ENCODE measurements at places on chromosomes 11 and 22.

GRCh38 chr11:213111-213510 is 5.6 kb downstream of the RIC8A start:
- H3K27me3 ChIP-seq = no peaks in the 10 kb centered on the region
- H3K4me1 ChIP-seq = peaks cover 13% of the 10 kb centered on the region
- H3K4me3 ChIP-seq = no peak overlapping the region
- no peak overlapping the region for H3K27ac ChIP-seq

DNA sequence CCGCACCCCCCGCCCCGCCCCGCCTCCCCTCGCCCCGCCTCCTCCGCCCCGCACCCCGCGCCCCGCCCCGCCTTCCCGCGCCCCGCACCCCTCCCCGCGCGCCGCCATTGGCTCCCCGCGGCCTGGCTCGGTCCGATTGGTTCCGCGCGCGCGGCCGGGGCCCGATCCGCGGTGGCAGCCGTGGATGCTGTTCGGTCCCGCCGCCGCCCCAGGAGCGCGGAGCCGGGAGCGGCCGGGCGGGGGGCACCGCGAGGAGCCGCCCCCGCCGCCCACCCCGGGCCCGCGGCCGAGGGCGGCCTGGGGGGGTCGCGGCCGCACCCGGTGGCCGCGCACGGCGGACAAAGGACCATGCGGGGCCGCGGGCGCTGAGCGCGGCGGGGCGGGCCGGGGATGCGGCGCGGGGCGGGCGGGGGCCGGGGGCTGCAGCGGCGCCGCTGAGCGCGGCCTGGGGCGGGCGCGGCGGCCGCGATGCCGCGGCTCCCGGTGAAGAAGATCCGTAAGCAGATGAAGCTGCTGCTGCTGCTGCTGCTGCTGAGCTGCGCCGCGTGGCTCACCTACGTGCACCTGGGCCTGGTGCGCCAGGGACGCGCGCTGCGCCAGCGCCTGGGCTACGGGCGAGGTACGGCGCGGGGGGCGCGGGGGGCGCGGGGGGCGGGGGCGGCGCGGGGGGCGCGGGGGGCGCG is at the start of gene B4GALNT4:
Gene B4GALNT4, plus strand, starts transcription at position 164 of the 683 bp plus-strand sequence. Its CDS starts 305 bp downstream, at position 469.
- H3K27ac ChIP-seq = no peak within 1 kb of the TSS
- DNase-seq = peak; percentile 48
- peak within 1 kb of the TSS; percentile 10 for H3K4me3 ChIP-seq
- H3K27me3 ChIP-seq = no peaks in the 10 kb centered on the region

DNA sequence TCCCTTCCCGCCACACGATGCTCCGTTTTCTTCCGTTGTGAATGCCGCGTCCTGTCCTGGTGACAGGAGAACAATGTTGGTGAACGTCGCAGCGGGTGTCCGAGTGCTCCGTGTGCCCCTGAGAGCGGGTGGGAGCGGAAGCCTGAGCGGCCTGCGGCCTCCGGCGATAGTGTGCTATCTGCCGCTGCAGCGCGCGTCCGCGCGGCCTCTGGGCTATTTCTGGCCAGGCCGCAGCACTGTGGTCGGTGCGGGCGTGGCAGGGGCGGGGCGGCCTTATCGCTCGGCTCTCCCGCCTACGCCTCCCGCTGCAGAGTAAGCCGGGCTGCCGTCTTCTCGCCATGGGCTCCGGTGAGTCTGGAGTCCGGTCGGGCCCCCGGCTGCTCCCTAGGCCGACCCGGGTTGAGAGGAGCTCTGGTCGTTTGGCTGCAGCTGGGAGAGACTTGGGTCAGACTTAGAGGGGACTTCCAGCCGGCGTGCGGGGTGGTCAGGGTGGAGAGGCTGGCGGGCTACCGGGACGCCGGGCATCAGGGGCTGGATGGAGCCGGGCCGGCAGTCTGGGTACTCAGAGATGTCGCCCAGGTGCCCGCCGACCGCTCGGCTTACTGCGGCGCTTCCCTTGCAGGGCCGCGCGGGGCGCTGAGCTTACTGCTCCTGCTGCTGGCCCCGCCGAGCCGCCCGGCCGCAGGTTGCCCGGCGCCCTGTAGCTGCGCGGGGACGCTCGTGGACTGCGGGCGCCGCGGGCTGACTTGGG is at the start of gene GP1BB:
Gene GP1BB, plus strand, starts transcription at position 308 of the 751 bp plus-strand sequence. Its CDS starts 31 bp downstream, at position 339.
- DNase-seq = no peak
- no peaks in the 10 kb centered on the region for H3K27me3 ChIP-seq
- no peak within 1 kb of the TSS for H3K27ac ChIP-seq
- peaks cover 2% of the 10 kb centered on the region for H3K4me1 ChIP-seq
- peak within 1 kb of the TSS; percentile 7 for H3K4me3 ChIP-seq

DNA sequence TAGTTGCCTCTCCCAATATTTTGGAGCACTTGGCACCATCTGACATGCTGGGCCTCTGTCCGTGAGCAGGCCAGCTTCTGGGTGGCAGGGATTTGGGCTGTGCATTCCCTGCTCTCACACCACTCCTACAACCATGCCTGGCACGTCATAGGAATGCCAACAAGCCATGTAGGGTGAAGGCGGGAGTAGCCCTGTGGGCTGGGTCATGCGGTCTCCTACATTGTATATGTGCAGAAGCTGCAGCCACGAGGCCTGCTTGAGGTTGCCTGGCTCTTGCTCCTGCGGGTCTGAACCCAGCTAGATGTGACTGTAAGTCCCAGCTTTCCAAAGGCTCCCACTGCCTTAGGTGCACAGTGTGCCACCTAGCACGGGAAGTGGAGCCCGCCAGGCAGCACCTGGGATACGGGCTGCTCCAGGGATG is 14.5 kb downstream of the MYEOV start:
- no peak overlapping the region for H3K4me3 ChIP-seq
- H3K4me1 ChIP-seq = no peaks in the 10 kb centered on the region
- H3K27me3 ChIP-seq = no peaks in the 10 kb centered on the region
- no peaks in the 10 kb centered on the region for H3K36me3 ChIP-seq

DNA sequence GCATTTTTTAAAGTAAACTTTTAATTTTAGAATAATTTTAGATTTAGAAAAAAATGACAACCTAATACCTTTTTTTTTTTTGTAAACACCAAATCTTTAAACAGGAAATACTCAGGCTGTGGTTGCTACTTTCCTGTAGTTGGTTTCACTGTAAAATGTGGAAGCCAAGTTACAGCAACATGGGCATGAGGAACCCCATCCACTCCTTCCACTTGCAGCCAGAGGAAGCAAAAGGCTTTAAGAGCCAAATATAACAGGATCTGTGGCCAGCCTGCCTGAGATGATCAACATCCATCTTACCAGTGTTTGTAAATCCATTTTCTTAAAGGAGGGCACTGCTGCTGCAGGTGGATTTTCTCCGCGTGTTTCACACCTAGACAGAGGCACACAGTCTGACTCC is 66.2 kb downstream of the TNRC6B start:
- no peak overlapping the region for H3K27ac ChIP-seq
- H3K4me3 ChIP-seq = no peak overlapping the region
- no peaks in the 10 kb centered on the region for H3K36me3 ChIP-seq
- H3K27me3 ChIP-seq = no peaks in the 10 kb centered on the region
- no peaks in the 10 kb centered on the region for H3K4me1 ChIP-seq

- no peaks in the 10 kb centered on the region for H3K4me1 ChIP-seq
- no peaks in the 10 kb centered on the region for H3K36me3 ChIP-seq
- no peaks in the 10 kb centered on the region for H3K27me3 ChIP-seq
- DNase-seq = no peak
Observed at GRCh38 chr22:46165977-46166376, 15.7 kb downstream of the PPARA start.

GRCh38 chr11:121460941-121461514 is 8.3 kb upstream of the SORL1-AS1 start:
- H3K27me3 ChIP-seq = no peaks in the 10 kb centered on the region
- peak overlapping the region; percentile 55 for H3K27ac ChIP-seq
- no peaks in the 10 kb centered on the region for H3K36me3 ChIP-seq
- H3K4me1 ChIP-seq = peaks cover 6% of the 10 kb centered on the region
- H3K4me3 ChIP-seq = no peak overlapping the region

- H3K27me3 ChIP-seq = no peaks in the 10 kb centered on the region
- H3K36me3 ChIP-seq = no peaks in the 10 kb centered on the region
- no peak overlapping the region for H3K27ac ChIP-seq
- H3K4me3 ChIP-seq = no peak overlapping the region
- H3K4me1 ChIP-seq = no peaks in the 10 kb centered on the region
Observed at GRCh38 chr11:4181782-4182721, 87.5 kb downstream of the RRM1 start.

GRCh38 chr22:39226353-39226752 is 18.4 kb downstream of the PDGFB start:
- H3K27me3 ChIP-seq = no peaks in the 10 kb centered on the region
- H3K4me3 ChIP-seq = no peak overlapping the region
- no peak for DNase-seq
- H3K4me1 ChIP-seq = no peaks in the 10 kb centered on the region

- no peaks in the 10 kb centered on the region for H3K36me3 ChIP-seq
- no peaks in the 10 kb centered on the region for H3K4me1 ChIP-seq
- H3K27me3 ChIP-seq = no peaks in the 10 kb centered on the region
- H3K27ac ChIP-seq = no peak overlapping the region
- no peak for DNase-seq
Observed at GRCh38 chr22:44557064-44557748, 59.2 kb upstream of the RTL6 start.

GRCh38 chr11:15107730-15108515 is 6.8 kb upstream of the INSC start:
- no peaks in the 10 kb centered on the region for H3K27me3 ChIP-seq
- no peak overlapping the region for H3K27ac ChIP-seq
- no peak for DNase-seq
- H3K36me3 ChIP-seq = no peaks in the 10 kb centered on the region

GRCh38 chr11:46513934-46514342 is 79.9 kb downstream of the AMBRA1 start:
- DNase-seq = peak; percentile 73
- no peaks in the 10 kb centered on the region for H3K27me3 ChIP-seq
- H3K27ac ChIP-seq = no peak overlapping the region
- H3K36me3 ChIP-seq = no peaks in the 10 kb centered on the region
- H3K4me1 ChIP-seq = peaks cover 8% of the 10 kb centered on the region

DNA sequence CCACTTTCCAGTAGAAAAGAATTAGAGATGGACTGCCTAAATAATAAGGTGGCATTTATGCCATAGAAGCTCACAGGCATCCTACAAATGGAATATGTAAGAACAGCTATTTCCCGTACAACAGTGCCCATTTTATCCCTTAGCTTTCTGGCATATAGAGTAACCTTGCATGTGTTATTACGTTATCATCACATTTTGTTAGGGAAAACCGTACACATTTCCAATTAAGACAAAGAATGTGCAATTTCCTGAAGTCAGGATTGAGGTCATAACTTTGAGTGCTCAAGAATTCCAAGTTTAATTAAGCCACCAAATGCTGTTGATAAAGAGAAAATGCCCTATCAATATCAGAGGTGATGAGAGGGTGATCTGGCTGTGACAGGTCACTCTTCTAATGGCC is 58.9 kb downstream of the LDLRAD3 start:
- H3K27me3 ChIP-seq = no peaks in the 10 kb centered on the region
- DNase-seq = no peak
- H3K27ac ChIP-seq = no peak overlapping the region
- peaks cover 4% of the 10 kb centered on the region for H3K4me1 ChIP-seq
- no peak overlapping the region for H3K4me3 ChIP-seq

- DNase-seq = no peak
- no peak within 1 kb of the TSS for H3K27ac ChIP-seq
- H3K4me3 ChIP-seq = no peak within 1 kb of the TSS
- no peaks in the 10 kb centered on the region for H3K4me1 ChIP-seq
Observed at GRCh38 chr11:6771926-6772893, at the start of gene OR2AG2. Gene OR2AG2 (minus strand): TSS chr11:6771976. CDS start chr11:6768957, 3,019 bp downstream.

- H3K36me3 ChIP-seq = no peaks in the 10 kb centered on the region
- no peaks in the 10 kb centered on the region for H3K27me3 ChIP-seq
- H3K4me1 ChIP-seq = peaks cover 4% of the 10 kb centered on the region
- no peak overlapping the region for H3K4me3 ChIP-seq
Observed at GRCh38 chr22:37631448-37632173, 7.9 kb upstream of the SH3BP1 start.

DNA sequence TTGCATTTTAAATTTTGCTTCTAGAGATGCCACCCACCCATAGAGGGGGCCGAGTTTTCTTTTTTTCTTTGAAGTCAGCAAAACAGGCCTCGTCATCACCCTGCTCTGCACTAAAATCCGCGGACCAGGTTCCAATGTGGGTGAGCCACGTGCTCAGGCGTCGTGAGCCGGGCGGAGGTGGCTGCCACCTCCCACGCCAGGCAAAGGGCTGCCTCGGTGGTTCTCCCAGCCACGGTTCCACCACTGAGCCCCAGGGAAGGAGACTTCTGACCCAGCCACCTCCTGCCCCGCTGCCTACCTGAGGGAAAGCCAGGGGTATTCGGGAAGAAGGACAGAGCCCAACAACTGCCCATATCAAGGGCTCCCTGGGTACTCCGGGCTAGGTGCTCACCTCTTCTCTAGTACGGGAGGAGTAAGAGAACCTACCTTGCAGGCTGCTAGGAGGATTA is 45.3 kb downstream of the MN1 start:
- no peak overlapping the region for H3K27ac ChIP-seq
- H3K4me1 ChIP-seq = no peaks in the 10 kb centered on the region
- no peaks in the 10 kb centered on the region for H3K36me3 ChIP-seq
- H3K27me3 ChIP-seq = no peaks in the 10 kb centered on the region

- H3K4me3 ChIP-seq = peak overlapping the region; percentile 66
- no peak for DNase-seq
- H3K36me3 ChIP-seq = no peaks in the 10 kb centered on the region
Observed at GRCh38 chr11:61814247-61814957, 2.4 kb downstream of the FADS1 start.

GRCh38 chr11:19777039-19777376 is 64.4 kb downstream of the NAV2 start:
- H3K27me3 ChIP-seq = no peaks in the 10 kb centered on the region
- peak; percentile 28 for DNase-seq
- H3K36me3 ChIP-seq = no peaks in the 10 kb centered on the region
- H3K4me1 ChIP-seq = peaks cover 2% of the 10 kb centered on the region
- no peak overlapping the region for H3K27ac ChIP-seq

DNA sequence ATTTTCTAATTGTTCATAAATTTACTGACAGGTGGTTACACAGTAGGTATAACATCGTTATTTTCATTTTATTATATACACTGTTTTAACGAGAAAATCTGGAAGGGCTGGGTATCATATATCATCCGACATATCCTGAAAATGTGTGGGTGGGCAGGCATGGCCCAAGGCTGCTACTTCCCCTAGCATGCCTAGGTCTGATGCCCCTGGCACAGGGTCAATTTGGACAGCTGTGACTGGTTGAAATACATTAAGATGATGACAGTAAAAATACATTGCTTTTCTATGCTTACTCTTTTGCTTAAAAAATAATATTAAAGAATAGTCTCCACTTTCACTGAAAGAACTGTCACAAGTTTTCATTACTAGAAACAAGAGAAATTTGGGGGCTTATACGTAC is 908.8 kb downstream of the OPCML start:
- H3K27me3 ChIP-seq = no peaks in the 10 kb centered on the region
- no peaks in the 10 kb centered on the region for H3K36me3 ChIP-seq
- no peak overlapping the region for H3K27ac ChIP-seq
- no peaks in the 10 kb centered on the region for H3K4me1 ChIP-seq
- DNase-seq = no peak

DNA sequence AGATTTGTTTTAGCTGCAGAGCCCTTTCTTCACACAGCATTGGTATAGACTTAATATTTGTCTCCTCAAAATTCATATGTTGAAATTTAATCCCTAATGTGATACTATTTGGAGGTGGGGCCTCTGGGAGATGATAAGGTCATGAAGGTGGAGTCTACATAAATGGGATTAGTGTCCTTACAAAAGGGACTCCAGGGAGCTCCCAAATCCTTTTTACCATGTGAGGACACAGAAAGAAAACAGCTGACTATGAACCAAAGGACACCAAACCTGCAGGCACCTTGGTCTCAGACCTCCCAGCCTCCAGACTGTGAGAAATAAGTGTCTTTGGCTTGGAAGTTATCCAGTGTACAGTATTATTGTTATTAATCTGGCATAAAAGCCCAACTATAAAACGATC is 10.2 kb downstream of the SLC35F2 start:
- no peak overlapping the region for H3K27ac ChIP-seq
- no peaks in the 10 kb centered on the region for H3K4me1 ChIP-seq
- no peaks in the 10 kb centered on the region for H3K36me3 ChIP-seq
- H3K27me3 ChIP-seq = no peaks in the 10 kb centered on the region
- H3K4me3 ChIP-seq = no peak overlapping the region
